Psoas muscle (tissue), 8 donors: ENCODE measurements at places on chromosomes 12 and 14. TPM values are rescaled to one million over a fixed set of nuclear protein-coding genes. Genes with fewer than 3 reads are reported as not detected.

- no peaks in the 10 kb centered on the region for H3K36me3 ChIP-seq
- H3K27ac ChIP-seq, result no peak overlapping the region
- H3K4me3 ChIP-seq, result no peak overlapping the region
- H3K27me3 ChIP-seq, result no peaks in the 10 kb centered on the region
- no peak for DNase-seq
These were observed 374.3 kb downstream of the C12orf75 start for GRCh38 chr12:105704787-105705186.

The GPR132 gene
- total RNA-seq, result 0.36 TPM

The TTC9 gene
- total RNA-seq, result 2.8 TPM

The TRHDE gene
- 0.13 TPM for total RNA-seq

The SCFD1 gene
- total RNA-seq, result 30.2 TPM

The GLS2 gene
- 0.19 TPM for total RNA-seq
